Memory B cell (primary cell): ENCODE measurements at places on chromosomes 11 and 22.

- no peaks in the 10 kb centered on the region for H3K4me1 ChIP-seq
- H3K27ac ChIP-seq: no peak overlapping the region
- no peak for DNase-seq
Observed at GRCh38 chr22:21094911-21095772, 49.4 kb downstream of the LRRC74B start.

GRCh38 chr11:128690665-128691101, 3.2 kb upstream of the FLI1 start:
- H3K27ac ChIP-seq: no peak overlapping the region
- peaks cover 4% of the 10 kb centered on the region for H3K27me3 ChIP-seq
- no peak overlapping the region for H3K4me3 ChIP-seq

DNA sequence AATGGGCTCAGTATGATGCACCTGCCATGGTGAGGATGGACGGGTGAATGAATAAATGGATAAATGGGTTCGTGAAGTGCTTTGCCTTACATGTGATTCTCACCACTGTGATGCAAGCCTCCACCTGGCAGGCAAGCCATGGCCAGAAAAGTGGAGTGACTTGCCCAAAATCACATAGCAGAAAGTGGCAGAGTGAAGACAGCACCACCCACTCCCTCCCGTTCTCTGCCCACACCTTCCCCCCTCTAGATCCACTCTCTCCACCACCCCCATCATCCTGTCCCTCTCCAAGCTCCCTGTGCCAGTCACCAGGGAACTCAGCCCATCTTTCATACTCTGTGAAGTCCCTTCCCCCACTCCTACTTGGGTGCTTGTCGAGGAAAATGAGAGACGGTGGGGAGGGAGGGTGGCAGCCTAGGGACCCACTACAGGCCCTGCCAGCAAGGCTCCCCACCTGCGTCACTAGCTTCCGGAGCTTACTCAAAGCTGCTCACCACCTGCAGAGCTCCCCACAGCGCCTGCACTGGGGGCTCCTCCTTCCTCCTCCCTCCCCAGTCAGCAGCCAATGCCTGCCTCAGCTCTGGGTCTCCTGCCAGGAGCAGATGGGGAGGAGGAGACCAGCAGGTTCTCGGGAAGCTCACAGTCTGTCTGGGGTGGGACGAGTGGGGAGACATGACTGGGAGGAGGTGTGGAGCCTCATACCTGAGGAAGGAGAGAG, 82.3 kb downstream of the PDE2A start:
- H3K36me3 ChIP-seq: no peaks in the 10 kb centered on the region
- H3K4me3 ChIP-seq: peak overlapping the region; percentile 32
- DNase-seq: peak; percentile 66
- peak overlapping the region; percentile 70 for H3K27ac ChIP-seq
- H3K4me1 ChIP-seq: peaks cover 24% of the 10 kb centered on the region
- H3K27me3 ChIP-seq: peaks cover 16% of the 10 kb centered on the region

- peak; percentile 26 for DNase-seq
- no peak overlapping the region for H3K4me3 ChIP-seq
- no peaks in the 10 kb centered on the region for H3K4me1 ChIP-seq
- H3K27ac ChIP-seq: no peak overlapping the region
Observed at GRCh38 chr22:30763815-30764673, 69.4 kb downstream of the OSBP2 start.

- no peaks in the 10 kb centered on the region for H3K4me1 ChIP-seq
- H3K36me3 ChIP-seq: no peaks in the 10 kb centered on the region
- no peak overlapping the region for H3K27ac ChIP-seq
- H3K27me3 ChIP-seq: no peaks in the 10 kb centered on the region
- no peak for DNase-seq
Observed at GRCh38 chr11:16049611-16050010, 306.7 kb downstream of the SOX6 start.

DNA sequence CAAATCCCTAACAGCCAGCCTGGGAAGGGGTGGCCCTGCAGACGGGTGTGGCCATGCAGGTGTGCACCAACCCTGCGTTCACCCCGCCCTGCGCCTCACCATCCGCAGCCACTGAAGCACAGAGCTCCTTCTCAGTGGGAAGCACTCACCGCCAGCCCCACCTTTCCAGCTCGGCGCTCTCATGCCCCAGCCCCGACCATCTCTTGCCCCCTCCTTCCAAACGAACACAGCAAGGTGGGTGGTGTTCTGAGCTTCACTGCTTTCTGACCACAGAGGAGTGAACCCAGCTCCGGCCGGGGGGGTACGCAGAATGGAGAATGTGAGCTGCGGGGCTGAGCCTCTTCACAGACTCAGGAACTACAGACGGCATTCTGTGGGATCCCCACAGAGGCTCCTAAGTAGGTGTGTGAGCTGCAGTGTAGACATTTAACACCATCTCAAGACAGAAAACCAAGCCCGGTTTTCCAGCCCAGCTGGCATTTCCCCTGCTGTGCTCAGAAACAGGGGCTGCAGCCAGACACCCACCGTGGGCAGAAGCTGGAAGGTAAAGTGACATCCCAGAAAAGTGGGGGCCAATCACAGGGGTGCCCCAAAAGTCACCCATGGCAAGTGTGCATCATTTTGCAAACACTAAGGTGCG, 88.4 kb upstream of the RTL6 start:
- H3K4me1 ChIP-seq: no peaks in the 10 kb centered on the region
- H3K36me3 ChIP-seq: peaks cover 2% of the 10 kb centered on the region
- DNase-seq: no peak
- no peak overlapping the region for H3K4me3 ChIP-seq
- H3K27me3 ChIP-seq: peaks cover 22% of the 10 kb centered on the region
- no peak overlapping the region for H3K27ac ChIP-seq

GRCh38 chr11:122847466-122847865, 9.2 kb downstream of the CRTAM start:
- DNase-seq: no peak
- H3K27ac ChIP-seq: no peak overlapping the region
- no peaks in the 10 kb centered on the region for H3K27me3 ChIP-seq
- peaks cover 4% of the 10 kb centered on the region for H3K36me3 ChIP-seq
- H3K4me3 ChIP-seq: no peak overlapping the region
- H3K4me1 ChIP-seq: peaks cover 54% of the 10 kb centered on the region

- DNase-seq: no peak
- no peaks in the 10 kb centered on the region for H3K36me3 ChIP-seq
- no peaks in the 10 kb centered on the region for H3K27me3 ChIP-seq
- no peak overlapping the region for H3K4me3 ChIP-seq
Observed at GRCh38 chr11:39817241-39817640, 1642.2 kb downstream of the LRRC4C start.

DNA sequence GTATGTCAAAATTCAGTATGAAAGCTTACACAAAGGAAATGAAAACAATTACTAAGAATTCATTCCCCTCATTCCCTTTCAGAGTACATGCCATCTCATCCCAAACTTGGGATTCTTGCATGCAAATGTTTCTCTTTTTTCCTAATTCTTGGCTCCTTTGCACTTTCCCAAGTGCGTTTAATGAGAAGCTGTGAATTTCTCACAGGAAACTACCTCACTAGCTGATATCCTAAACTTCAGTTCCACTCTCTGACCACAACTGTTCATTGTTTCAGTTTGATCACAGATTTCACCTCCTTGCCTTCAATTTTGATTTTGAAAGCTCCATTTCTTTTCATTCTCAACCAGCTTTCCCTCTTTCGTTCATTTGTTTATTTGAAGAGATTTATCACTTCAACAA, 5.9 kb upstream of the ARL14EP start:
- no peak overlapping the region for H3K27ac ChIP-seq
- H3K36me3 ChIP-seq: no peaks in the 10 kb centered on the region
- peaks cover 4% of the 10 kb centered on the region for H3K27me3 ChIP-seq
- no peak for DNase-seq
- no peak overlapping the region for H3K4me3 ChIP-seq
- no peaks in the 10 kb centered on the region for H3K4me1 ChIP-seq

GRCh38 chr11:27330633-27331270, 32.3 kb downstream of the CCDC34 start:
- H3K4me3 ChIP-seq: no peak overlapping the region
- H3K27me3 ChIP-seq: no peaks in the 10 kb centered on the region
- peaks cover 2% of the 10 kb centered on the region for H3K36me3 ChIP-seq
- H3K27ac ChIP-seq: no peak overlapping the region
- peaks cover 2% of the 10 kb centered on the region for H3K4me1 ChIP-seq
- no peak for DNase-seq

DNA sequence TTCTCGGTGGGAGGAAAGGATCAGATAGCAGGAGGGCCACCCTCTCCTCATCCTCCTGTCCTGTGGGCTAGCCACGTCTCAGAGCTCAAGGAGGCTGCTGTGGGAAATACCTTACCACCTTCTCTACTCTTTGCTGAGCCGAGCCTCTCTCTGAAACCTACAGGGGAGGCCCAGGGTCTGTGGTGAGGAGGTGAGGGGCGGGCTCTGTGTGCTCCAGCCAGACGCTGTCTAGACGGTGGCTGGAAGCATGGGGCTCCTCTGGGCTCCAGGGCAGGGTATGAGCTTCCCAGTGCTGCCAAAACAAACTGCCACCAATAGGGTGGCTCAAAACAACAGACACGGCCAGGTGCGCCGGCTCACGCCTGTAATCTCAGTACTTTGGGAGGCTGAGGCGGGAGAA, 5.5 kb upstream of the TMPRSS6 start:
- H3K27me3 ChIP-seq: peaks cover 5% of the 10 kb centered on the region
- H3K4me1 ChIP-seq: peaks cover 1% of the 10 kb centered on the region
- no peaks in the 10 kb centered on the region for H3K36me3 ChIP-seq
- H3K27ac ChIP-seq: no peak overlapping the region
- H3K4me3 ChIP-seq: no peak overlapping the region

DNA sequence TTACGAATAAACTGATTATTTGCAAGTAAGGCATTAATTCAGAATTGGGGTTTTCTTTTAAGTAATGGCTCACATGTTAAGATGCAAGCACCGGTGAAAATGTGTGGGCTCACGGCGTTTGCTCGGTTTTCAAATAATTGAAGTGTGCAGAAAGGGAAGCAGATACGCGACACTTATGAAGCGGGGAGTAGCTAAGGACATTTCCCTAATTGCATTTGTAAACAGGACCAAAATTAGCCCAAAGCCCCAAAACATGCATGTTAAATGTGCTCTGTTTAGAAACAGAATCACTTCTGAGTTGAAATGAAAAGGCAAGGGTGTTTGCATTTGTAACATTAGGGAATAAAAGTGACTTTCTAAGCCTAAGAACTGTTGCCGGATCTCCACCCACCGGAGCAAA, 61.3 kb downstream of the ELFN2 start:
- H3K4me1 ChIP-seq: peaks cover 15% of the 10 kb centered on the region
- H3K36me3 ChIP-seq: no peaks in the 10 kb centered on the region
- H3K27ac ChIP-seq: no peak overlapping the region
- DNase-seq: no peak
- peak overlapping the region; percentile 15 for H3K4me3 ChIP-seq
- H3K27me3 ChIP-seq: peaks cover 7% of the 10 kb centered on the region

- no peak for DNase-seq
- peaks cover 12% of the 10 kb centered on the region for H3K27me3 ChIP-seq
- H3K4me3 ChIP-seq: no peak overlapping the region
- peaks cover 4% of the 10 kb centered on the region for H3K4me1 ChIP-seq
- H3K27ac ChIP-seq: no peak overlapping the region
- no peaks in the 10 kb centered on the region for H3K36me3 ChIP-seq
Observed at GRCh38 chr11:82680252-82680651, 53.4 kb downstream of the FAM181B start.

DNA sequence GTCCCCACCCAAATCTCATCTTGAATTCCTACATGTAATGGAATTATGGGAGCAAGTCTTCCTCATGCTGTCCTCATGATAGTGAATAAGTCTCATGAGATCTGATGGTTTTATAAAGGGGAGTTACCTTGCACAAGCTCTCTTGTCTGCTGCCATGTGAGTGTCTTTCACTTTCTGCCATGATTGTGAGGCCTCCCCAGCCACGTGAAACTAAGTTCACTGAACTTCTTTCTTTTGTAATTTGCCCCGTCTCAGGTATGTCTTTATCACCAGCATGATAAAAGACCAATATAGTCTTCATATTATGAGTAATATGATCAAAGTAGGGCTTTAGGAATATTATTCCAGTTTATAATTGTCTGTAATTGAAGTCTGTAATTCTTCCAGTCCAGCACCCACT, 86.3 kb upstream of the ANO5 start:
- H3K4me1 ChIP-seq: no peaks in the 10 kb centered on the region
- no peaks in the 10 kb centered on the region for H3K27me3 ChIP-seq
- no peak overlapping the region for H3K27ac ChIP-seq
- H3K4me3 ChIP-seq: no peak overlapping the region
- H3K36me3 ChIP-seq: no peaks in the 10 kb centered on the region
- DNase-seq: no peak

- H3K36me3 ChIP-seq: no peaks in the 10 kb centered on the region
- H3K4me3 ChIP-seq: no peak overlapping the region
- no peak for DNase-seq
- H3K27me3 ChIP-seq: peaks cover 7% of the 10 kb centered on the region
- H3K27ac ChIP-seq: no peak overlapping the region
Observed at GRCh38 chr22:32785321-32786026, 16.0 kb upstream of the TIMP3 start.

DNA sequence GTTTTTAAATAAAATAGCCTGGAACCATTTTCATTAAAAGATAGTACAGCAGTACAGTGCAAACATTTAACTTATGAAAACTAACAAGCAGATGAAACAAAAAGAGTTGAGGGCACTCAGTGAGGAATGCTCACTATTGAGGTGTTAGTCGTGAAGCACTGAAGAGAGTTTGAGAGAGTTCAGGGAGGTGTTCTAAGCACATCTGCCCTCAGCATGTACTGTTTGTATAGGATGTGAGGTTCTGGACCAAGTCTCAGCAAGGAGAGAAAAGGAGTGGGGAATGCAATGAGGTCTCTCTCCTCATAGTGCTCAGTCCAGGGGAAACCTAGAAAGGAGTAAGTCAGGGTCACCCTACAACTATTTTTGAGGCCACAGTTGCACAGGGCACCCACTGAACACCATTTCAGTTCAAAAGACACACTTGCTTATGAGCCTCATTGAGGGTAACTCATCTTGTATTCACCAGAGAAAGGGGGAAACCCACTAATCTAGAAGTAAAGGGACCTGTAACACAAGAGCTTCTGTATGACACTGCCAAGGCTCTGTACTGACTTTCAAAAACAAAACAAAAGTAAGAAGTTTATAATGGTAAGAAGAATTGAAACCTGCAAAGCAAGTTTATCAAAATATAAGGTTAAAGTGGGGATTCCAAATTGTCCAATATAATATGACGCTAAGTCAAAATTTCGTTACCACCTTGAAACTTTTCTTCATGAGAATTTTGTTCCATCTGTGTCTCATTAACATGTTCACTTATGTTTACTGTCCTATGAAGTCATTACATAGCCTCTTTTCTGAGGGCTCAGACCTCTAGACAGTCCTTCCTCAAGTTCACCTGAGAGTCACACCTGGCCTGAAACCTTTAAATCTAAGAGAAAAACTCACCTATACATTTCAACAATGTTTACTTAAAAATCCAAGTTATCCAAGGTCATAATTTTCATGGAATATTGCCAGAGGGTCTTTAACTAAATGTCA, 275.3 kb downstream of the ETS1 start:
- H3K36me3 ChIP-seq: peaks cover 10% of the 10 kb centered on the region
- H3K4me1 ChIP-seq: peaks cover 7% of the 10 kb centered on the region
- no peaks in the 10 kb centered on the region for H3K27me3 ChIP-seq
- no peak overlapping the region for H3K27ac ChIP-seq
- no peak overlapping the region for H3K4me3 ChIP-seq

DNA sequence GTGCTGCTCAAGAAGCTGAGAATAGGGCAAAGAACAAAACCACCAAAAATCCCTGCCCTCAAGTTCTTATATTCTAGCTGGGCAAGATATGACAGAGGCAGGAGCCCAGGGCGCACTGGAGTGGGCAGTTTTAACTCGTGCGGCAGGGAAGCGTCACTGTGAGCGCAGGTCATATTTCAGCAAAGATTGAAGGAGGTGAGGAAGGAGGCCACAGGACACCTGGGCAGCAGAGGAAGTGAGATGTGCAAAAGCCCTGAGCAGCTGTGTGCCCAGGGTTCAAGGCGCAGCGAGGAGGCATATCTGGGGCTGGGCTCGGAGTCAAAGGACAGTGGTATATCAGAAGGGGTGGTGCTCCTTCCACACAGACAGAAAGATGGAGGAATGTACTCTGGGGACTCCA, 13.5 kb downstream of the KCNC1 start:
- H3K27me3 ChIP-seq: peaks cover 21% of the 10 kb centered on the region
- no peaks in the 10 kb centered on the region for H3K36me3 ChIP-seq
- H3K4me1 ChIP-seq: no peaks in the 10 kb centered on the region
- H3K4me3 ChIP-seq: no peak overlapping the region
- no peak overlapping the region for H3K27ac ChIP-seq
